ENCODE measurements at places on chromosomes 7 and 10.
A peak's percentile ranks its signal among the peaks of the same experiment; 100 is the strongest.

GRCh38 chr10:26491934-26492333 is 53.8 kb downstream of the APBB1IP start:
- DNase-seq: no peak

DNA sequence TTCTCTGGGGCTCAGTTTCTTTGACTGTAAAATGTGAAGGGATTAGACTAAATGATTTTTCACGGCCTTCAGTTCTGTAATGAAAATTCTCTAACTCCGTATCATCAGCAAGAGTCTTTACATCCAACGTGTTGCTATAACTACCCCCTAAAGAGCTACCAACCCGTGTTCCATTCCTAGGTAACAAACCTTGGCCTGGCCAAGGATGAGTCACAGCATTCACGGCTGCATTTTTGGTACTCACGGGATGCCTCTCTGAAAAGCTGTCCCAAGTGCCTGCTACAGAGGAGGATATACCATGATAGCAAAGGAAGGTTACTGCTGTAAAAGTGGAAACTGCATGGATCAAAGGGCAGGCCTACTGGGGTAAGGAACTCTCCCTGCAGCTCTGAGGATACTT is 5.9 kb downstream of the LRRC4 start:
- no peak for DNase-seq

GRCh38 chr10:20993830-20994527 is 96.9 kb upstream of the NEBL start:
- no peak for DNase-seq

- no peak for DNase-seq
Observed at GRCh38 chr7:92678291-92678920, 88.2 kb upstream of the FAM133B start.

- no peak for DNase-seq
Observed at GRCh38 chr7:77819021-77819420, 20.4 kb downstream of the PHTF2 start.

DNA sequence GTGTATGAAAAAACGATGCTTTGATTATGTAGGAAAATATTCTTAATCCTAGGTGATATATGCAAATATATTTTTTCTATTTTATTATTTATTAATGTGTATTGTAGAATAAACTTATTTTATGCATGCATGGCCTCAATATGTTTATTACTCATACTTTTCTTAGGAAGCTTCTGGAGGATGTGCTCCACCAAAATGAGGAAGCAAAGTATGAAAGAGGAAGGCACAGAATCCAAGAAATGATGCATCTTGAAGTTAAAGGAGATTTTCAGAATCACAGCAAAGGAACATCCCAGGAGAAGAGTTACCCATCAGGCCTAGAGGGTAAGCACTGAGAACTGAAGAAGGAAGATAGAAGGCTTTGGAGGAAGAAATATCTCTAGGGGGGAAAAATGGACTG is 35.0 kb upstream of the MRPS16 start:
- no peak for DNase-seq

DNA sequence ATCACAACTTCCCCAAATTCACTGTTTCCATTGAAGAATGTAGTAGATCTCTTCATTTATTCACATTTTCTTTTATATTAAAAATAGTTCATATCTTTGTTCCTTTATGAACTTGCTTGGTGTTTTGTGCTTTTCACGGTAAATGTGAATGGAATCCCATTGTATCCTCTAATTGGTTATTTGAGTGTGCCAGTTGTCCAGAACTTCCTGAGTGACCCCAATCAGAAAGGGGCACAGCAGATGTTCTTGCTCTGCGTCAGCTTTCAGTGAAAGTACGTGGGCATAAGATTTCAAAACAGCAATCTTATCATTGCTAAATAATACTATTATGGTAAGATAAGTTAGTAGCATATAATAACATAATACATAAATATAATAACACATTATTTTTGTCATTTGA is 47.0 kb downstream of the PTPRZ1 start:
- no peak for DNase-seq

DNA sequence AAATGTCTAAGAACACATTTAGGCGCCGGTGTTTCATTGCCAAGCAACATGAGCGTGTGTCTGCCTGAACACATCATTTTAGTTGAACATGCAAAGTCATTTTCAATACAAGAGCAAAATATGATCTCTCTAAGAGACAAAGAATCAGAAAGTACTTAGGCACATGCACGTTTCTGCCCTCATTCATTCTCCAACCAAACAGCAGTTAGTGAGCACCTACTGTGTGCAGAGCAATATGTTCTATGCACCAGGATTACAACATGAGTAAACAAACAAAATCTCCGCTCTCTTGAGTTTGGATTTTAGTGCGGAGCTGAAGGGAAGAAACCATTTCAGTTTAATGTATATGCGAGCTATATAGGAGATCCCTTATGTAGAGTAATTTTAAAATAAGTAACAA is 71.6 kb upstream of the KLF6 start:
- DNase-seq: no peak

DNA sequence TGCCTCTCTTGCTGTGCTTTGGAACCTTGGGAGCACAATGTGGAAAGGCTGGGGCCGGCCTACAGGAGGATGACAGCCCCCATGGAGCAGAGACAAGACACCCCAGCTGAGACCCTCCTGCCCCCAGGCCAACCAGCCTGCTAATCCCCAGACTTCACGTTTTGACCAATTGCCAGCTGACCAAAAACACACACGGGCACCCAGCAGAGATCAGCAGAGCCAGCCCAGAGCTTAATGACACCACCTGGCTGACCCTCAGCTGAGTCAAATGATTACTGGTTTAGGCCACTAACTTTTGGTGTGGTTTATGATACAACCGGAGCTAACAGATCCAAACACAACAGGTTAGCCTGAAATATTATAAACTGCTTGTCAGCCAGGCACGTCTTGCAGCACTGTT is 111.2 kb upstream of the KIF5B start:
- DNase-seq: no peak

DNA sequence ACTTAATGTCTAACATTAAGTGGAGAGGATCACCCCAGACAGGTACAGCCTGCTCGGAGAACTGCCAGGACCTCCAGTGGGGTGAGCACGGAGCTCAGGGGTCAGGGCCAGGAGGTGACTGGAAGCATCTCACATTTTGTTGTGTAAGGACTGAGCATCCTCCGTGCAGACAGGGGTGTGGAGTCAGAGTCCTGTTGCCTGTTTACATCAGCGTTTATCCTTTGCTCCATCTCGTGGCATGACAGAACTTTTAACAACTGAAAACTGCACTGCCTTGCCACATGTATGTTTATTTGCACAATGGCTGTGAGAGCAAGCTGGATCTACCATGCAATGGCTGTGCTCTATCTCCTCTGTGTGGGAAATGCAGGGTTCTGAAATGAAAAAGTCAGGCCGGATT is 175.4 kb upstream of the AKR1E2 start:
- DNase-seq: peak; percentile 26

DNA sequence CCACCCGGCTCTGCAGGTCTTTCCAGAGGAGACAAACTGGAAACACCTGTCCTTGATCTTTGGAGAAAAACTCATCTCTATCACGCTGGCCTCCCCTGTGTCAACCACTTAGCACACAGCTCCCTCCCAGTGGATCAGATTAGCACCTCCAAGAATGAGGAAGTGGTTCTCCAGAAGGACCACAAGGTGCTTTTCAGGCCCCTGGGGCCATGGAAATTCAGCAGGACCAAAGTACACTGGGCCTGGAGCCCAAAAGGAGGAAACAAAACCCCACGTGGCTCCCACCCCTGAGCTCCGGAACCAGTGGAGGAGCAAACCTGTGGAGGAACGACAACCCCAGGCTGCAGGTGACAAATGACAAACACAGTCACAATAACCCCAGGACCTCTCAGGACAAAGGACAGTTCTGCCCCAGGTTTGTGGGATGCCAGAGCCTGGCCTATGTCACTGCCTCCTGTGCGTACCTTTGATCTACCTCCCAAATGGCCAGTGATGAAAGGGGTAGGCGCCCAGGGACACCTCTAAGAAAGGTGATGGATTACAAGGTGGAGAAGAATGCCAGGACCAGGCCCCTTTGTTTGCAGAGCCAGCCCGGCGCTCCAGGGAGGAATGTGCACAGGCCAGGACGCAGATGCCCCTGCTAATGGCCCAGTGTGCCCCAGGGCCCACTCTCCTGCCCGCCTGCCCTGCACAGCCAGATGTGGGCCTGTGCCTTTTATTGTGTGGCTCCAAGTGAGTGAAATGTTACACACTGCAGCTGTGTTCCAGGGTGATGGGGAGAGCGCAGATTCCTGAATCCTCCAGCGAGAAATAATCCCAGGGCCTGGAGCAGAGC is 5.7 kb downstream of the TNS3 start:
- peak; percentile 94 for DNase-seq

- DNase-seq: no peak
Observed at GRCh38 chr10:62543571-62544355, 169.6 kb downstream of the ZNF365 start.

DNA sequence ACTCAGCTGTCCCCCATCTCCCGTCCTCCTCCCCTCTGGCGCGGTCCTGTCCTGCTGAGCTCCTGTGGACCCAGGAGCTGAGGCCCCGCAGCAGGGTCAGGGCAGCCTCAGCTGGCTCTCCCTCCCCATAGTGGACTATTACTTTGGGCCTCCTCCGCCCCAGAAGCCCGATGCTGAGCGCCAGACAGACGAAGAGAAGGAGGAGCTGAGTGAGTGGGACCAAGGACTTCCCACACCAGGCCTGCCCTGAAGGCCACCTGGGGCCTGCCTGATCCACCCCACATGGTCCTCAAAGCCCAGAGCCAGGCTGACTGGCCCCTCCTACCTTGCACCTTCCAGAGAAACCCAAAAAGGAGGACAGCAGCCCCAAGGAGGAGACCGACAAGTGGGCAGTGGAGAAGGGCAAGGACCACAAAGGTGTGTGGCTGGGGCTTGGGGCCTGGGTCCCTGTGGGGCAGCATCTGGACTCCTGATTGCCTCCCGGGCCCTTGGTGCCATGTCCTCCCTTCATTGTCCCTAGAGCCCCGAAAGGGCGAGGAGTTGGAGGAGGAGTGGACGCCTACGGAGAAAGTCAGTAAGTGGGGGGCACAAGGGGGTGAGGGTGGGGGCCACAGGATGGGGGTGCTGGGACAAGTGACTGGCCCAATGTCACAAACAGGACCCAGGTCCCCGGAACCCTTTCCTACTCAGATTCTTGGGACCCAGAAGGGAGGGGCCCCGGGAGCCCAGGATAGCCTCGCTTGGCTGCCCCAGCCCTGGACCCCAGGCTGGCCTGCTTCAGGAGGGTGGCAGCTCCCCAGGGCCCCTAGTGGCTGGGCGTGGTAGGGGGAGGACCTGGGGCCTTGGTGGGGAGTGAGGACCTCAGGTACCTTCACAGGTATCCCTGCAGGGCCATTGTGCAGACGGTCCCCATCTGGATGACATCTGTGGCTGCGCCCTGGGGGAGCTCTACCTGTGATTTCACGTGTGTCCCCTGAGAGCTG is 4.9 kb downstream of the AEBP1 start:
- no peak for DNase-seq

GRCh38 chr7:70230761-70231160 is 632.5 kb downstream of the AUTS2 start:
- DNase-seq: no peak

- DNase-seq: no peak
Observed at GRCh38 chr7:119665796-119666195, 607.2 kb upstream of the KCND2 start.

DNA sequence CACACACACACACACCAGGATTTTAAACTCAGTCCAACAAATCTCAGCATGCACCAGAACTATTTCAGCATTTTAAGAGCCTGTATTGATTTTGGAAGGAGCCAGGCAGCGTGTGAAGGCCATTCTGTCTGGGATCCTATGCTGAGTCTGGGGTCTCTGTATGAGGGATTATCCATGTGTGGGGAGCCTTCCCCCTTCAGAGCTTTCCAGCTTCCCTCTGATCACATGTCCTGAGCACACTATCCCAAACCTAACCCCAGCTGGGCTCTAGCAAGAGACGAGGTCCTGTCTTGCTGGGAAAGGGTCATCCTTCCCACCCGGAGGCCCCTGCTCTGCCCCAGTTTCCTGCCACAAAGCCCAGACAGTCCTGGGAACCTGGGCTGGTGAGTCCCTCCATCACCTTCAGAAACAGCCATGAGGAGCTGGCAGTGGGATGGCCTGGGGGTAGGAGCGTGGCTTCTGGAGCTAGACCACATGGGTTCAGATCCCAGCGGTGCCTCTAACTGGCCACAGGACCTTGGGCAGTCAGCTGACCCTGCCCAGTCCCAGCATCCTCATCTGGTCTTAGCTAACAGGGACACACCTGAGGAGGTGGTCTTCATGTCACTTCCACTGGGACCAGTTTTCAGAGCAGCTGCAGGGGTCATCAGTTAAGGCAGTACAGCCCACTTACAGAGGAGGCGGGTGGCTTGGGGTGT is 79.6 kb upstream of the RET start:
- DNase-seq: peak; percentile 15

DNA sequence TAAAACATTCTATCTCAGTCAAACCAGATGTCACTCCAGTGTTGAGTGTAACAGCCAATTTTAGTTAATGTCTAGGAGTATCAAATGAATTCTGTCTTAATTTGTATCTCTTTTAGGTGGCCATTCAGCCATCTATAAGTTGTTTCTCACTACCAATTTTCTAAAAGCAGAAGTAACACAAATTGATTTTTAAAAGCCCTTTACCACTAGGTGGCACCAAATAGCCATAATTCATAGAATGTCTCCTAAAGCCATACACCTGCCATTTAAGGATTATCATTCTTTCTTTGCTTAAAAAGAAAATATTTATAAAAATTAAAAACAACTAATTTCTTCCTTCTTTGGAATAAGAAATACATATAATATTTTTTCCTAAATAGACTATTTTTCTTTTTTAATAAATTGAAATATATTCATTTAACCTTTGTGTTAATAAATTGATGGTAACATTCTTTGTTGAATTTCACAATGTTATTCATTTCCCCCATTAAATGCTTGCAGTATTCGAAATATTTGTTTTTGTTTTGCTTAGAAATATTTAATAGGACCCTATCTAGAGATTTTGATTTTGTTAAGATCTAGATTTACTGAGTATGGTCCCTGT is 107.8 kb upstream of the PPP1R3A start:
- no peak for DNase-seq

DNA sequence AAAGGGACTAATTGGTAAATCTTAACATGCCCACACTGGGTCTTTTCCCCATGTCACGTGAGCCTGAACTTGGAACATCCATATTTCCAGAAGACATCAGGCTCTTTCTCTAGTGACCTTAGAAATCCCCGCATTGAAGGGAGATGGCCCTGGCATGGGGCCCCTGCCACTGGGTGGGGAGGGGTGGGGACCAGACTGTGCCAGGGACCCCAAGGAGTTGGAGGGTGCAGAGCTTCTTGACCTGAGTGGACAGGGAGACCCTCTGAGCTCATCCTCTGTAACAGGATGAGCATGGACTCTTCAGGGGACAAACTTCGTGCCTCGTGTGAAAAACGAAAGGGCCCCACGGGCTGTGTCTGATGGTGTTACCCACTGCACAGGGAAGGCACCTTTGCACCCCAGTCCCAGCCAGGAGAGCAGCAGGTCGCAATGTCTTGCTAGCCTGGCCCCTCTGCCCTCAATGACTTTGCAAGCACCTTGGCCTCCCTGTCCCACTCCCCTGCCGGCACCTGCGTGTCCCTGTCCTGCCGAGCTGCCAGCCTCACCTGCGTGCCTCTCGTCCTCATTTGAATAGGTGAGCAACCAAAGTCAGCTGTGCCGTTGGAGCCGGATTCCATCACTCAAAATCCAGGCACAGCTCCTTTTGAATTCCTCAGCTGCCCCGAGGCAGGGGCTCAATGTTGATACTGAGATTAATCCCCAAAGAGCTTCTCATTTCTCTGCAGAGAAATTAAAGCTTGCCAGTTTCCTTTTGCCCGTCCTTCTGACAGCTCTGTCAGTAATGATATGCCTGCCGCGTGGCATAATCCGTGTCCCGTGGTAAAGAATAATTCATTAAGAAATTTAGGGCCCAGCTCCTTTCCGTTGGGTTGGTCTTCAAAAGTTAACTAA is 234.9 kb downstream of the EBF3 start:
- DNase-seq: no peak

GRCh38 chr10:28201410-28202400 is 101.2 kb downstream of the MPP7 start:
- DNase-seq: peak; percentile 39

Measured in right hindlimb (tissue), 1 donor.